ENCODE measurements at places on chromosomes 5 and 9.
A peak's percentile ranks its signal among the peaks of the same experiment; 100 is the strongest.

GRCh38 chr9:109150925-109151545 is 16.0 kb downstream of the FRRS1L start:
- no peak for DNase-seq

DNA sequence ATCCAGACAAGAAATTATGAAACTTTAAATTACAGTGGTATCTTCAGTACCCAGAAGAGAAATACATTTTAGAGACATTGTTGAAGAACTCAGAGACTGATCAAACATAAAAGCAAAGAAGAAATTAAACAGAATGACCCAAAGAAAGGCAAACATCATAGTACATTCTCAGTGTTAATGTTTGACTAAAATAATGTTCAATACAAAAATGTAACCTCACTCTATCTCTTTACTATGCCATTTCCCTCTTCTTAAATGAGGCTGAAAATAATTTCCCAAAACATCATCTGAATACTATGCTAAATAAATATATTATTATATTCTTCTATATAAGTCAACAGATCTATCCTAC is 22.8 kb downstream of the TMEM161B start:
- no peak for DNase-seq

GRCh38 chr9:95515272-95516113 is 1.3 kb downstream of the PTCH1 start:
- DNase-seq = no peak

- DNase-seq = no peak
These were observed 110.7 kb upstream of the EFNA5 start for GRCh38 chr5:107781451-107781850.

- no peak for DNase-seq
These were observed 5.3 kb downstream of the SLC35D2 start for GRCh38 chr9:96378187-96378586.

GRCh38 chr5:30846171-30846570 is 347.3 kb upstream of the CDH6 start:
- DNase-seq = no peak

- DNase-seq = no peak
These were observed 6.2 kb downstream of the TUT7 start for GRCh38 chr9:86347991-86348390.

DNA sequence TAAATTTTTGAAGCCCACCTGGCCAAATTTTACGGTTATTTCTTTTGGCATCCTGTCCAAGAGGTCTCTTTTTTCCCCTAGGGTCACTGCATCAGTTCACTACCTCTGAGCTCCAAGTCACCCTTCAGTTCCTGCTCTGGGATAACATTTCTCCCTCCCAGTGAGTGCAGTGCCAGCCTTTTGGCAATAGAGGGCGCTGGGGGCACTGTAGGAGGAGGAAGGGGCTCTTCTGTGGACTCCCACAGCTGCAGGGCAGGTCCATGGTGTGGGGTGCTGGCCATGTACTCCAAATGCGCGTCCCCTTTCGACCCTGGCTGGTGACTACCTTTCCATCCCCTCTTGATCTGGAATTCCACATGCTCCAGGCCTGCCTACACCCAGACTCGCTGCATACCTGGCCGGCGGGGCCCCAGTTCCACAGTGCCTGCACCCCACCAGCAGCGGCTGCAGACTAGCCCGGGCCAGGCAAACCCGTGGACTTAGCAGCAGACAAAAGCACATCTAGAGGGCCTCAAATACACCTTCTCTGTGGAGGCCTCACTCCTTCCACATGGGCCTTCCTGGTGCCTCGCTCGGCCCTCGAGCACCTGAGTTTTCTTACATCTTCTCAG is 20.3 kb upstream of the NINJ1 start:
- DNase-seq = no peak

DNA sequence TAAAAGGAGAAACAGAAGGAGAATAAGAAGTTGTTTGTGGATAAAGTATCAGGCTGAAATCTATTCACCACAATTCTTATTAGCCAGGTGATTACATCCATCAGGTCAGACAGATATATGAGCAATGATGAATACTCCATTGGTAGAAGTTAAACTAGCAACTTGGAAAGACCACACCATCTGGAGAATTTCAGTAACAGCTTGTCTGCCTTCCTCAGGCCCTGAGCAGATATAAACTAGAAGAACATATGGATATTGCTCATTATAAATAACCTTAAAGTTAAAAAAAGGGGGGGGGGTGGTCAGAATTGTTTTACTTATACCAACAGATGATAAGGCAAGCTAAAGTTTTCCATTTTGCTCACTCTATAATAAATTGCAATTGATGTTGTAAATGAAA is 10.4 kb downstream of the DAB2 start:
- DNase-seq = no peak

GRCh38 chr5:56852228-56853000 is 37.1 kb downstream of the MAP3K1 start:
- peak; percentile 42 for DNase-seq

DNA sequence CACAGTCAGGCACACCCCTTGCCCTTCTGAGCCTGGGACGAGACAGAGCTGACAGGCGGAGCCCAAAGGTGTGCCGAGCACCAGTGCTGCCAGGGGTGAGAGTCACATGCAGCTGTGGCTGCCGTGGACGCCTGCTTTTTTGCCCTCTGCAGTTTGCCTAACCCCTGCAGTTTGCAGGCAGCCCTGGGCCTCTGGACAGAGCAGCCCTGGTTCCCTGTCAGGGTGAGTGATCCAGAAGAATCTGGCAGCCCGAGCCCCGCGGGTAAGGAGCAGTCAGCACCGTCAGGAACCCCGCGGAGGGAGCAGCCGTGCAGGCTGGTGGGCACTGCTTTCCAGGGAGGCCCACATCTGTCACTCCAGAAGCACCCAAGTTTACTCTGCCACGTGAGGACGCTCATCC is 30.3 kb downstream of the CEP72 start:
- no peak for DNase-seq

GRCh38 chr9:125969462-125969861 is 222.3 kb downstream of the PBX3 start:
- no peak for DNase-seq

DNA sequence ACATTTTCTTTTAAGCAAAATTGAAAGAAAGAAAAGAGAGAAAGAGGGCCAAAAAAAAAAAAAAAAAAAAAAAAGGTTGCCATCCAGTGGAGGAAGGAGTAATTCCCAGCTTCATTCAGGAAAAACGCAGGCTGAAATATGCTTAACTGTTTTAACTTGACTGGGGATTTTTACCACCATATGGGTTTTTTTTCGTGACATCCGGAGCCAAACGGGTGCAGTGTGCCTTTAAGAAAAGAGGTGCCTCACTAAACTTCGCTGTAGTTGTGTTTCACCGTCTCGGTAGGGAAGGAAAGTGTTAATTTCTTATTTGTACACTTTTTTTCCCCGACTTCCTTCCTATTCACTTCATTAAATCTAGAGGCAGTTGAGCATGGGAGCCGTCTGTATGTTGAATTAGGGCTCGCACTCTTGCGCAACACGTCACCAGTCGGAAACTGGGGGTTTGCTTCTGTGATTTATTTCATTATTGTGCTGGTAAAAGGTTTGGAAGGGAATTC is 143.0 kb downstream of the SMARCA2 start:
- peak; percentile 85 for DNase-seq

DNA sequence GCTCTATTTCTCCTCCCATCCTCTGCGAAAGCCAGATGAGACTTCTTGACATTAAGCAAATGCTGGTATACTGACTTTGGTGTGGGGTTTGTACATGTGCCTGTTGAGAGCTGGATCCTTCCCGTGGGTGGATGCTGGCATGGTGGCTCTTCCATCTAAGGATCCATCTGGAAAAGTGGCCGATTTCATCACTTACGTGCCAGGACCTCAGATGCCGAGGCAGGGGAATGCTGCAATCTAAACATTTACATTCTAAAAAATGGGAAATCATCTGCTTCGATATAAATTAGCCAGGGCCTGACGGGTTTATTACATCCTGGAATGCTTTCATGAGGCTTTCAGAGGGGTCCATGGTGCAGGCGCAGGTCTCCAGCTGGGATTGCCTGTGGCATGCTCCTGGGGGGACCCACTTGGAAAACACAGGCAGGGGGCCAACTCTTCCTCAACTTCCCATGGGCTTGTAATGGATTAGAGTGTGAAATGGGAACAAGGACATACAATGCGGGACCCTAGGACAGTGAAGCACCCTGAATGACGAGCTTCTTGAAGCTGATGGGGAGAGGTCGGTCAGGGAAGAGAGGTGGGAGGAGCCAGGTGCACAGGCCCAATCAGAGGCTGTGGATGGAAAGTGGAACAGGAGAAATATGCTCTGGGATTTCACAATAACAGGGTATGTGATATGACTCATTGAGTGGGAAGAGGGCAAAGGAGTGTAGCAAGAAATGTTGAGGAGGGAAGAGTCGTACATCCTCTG is 105.5 kb upstream of the PITX1 start:
- peak; percentile 77 for DNase-seq

DNA sequence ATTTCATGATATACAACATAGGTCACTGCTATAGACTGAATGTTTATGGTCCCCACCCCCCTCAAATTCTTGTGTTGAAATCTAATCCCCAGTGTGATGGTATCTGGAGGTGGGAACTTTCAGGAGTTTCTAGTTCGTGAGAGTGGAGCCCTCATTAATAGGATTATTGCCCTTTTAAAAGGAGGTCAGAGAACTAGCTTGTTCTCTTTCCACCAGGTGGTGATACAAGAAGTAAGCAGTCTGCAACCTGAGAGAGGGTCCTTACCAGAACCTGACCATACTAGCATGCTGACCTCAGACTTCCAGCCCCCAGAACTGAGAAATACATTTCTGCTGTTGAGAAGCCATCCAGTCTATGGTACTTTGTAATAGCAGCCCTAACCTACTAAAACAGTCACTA is 33.3 kb downstream of the TMEM161B start:
- no peak for DNase-seq

DNA sequence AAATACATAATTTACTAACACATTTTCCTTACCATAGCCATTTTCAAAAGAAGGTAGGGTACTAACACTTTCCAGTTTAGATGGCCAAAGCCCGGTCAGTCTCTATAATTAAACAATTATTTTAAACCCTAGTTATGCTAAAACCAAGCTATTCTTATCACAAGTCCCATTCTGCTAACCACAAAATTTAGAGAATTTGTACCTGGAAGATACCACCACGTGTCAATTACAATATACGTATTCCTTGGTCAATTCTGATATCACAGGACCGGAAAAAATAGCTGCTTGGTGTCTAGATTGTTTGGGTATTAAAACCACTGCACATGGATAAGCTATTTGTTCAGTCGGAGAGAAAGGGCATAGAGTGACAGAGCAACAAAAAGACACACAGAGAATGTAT is 18.9 kb upstream of the SKP1 start:
- DNase-seq = no peak

DNA sequence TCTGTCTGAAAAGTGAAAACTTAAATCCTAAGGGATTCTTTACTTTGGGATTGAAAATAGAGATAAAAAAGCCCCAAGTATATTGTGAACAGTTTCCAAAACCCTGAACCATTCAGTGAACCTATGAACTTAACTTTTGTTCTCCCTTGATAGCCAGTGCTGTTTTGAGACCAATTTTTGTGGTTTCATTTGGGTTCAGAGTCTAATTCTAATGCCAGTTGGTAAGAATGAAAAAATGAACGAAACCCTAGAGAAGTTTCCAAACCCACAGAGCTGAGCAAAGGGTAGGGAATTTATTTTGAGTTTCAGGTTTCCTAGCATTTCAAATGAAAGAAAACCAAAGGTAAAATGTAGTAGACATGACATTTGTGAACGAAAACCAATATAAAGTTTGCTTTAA is 1366.8 kb downstream of the EFNA5 start:
- no peak for DNase-seq

DNA sequence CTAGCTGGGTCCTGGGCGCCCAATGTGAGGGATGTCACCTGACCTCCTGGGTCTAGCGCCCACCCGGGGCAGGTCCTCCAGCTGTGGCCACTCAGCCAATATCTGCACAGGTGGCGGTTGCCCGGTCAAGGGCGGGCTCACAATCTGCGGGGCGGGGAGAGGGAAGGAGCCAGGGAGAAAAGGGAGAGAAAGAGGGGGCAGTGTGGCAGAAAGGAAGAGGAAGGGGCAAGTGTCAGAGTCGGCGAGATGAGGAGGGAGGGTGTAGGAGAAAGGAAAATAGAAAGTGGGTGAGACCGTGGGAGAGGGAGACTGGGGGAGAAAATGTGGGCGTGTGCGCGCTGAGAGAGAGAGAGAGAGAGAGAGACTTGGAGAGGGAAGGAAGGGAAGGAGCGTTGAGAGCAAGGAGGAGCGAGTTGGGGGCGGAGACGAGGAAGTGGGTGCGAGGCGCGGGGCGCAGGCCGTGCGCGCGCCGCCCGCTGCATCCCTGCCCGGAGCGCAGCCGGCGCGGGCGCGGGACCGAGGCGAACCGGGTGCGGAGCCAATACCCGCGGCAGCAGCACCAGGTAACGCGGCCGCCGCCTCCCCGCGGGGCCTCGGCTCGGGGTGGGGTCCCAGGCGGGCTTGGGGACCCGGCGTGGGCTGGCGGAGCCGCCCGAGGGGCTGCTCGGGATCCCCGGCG is at the start of gene HRH2:
HRH2 (plus strand) TSS at position 479 of the 679 bp plus-strand sequence. CDS start 25,163 bp downstream, outside the sequence.
- DNase-seq = no peak

DNA sequence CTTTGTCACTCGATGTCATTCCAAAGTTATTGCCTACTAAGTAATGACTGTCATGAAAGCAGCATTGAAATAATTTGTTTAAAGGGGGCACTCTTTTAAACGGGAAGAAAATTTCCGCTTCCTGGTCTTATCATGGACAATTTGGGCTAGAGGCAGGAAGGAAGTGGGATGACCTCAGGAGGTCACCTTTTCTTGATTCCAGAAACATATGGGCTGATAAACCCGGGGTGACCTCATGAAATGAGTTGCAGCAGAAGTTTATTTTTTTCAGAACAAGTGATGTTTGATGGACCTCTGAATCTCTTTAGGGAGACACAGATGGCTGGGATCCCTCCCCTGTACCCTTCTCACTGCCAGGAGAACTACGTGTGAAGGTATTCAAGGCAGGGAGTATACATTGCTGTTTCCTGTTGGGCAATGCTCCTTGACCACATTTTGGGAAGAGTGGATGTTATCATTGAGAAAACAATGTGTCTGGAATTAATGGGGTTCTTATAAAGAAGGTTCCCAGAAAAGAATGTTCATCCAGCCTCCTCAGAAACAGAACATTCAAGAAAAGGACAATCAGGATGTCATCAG is 11.3 kb downstream of the TLR4 start:
- peak; percentile 69 for DNase-seq

GRCh38 chr9:12439267-12439666 is 253.9 kb upstream of the TYRP1 start:
- no peak for DNase-seq

- peak; percentile 14 for DNase-seq
These were observed 22.2 kb downstream of the SH3GL2 start for GRCh38 chr9:17600962-17601593.

- no peak for DNase-seq
These were observed 22.5 kb downstream of the TMEM268 start for GRCh38 chr9:114633438-114634089.

- DNase-seq = no peak
These were observed 173.6 kb downstream of the TENT4A start for GRCh38 chr5:6886866-6887265.

DNA sequence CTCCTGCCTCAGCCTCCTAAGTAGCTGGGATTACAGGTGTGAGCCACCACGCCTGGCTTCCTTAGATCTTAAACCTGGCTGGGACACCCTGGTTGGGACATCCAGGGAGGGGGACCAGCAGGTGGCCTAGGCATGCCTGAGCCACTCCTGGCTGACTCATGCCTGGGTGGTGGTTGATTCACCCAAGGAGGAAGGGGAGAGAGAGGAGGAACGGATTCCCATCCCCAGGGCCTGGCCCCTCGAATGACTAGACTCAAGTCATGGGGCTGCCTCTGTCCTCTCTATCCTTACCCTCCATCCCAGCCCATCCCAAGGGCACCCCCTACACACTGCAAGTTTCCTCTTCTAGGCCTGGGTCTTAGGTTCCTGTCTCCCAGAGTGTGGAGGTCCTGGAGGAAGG is 12.7 kb downstream of the EEIG1 start:
- DNase-seq = no peak
